Activated CD4-positive, alpha-beta memory T cell treated with anti-CD3 and anti-CD28 coated beads, Interleukin-2, amount 10 ng/mL, durations not matched to agents 7 days and 5 days (primary cell): ENCODE measurements at places on chromosomes 12 and 14. TPM values are rescaled to one million over a fixed set of nuclear protein-coding genes. Genes with fewer than 3 reads are reported as not detected.
A peak's percentile ranks its signal among the peaks of the same experiment; 100 is the strongest.

DNA sequence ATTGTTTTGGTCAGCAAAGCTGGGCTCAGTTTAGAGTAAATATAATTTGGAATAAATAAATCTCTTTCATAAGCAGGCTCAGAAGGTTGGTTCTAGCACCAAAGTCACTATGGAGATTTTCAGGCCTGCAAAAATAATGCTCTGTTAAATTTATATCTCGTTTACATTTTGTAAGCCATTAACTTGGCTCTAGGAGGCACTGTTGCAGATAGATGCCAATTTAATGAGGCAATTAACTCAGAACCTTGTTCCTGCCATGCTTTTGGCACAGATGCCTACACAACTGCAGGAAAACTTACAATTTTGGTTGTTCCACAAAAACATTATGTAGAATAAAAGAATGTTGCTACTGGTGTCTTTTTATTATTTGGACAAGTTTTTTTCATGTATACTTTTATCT lies 428.1 kb downstream of the FLRT2 start:
- H3K27me3 ChIP-seq = no peaks in the 10 kb centered on the region
- no peaks in the 10 kb centered on the region for H3K36me3 ChIP-seq
- no peaks in the 10 kb centered on the region for H3K4me1 ChIP-seq
- H3K4me3 ChIP-seq = no peak overlapping the region
- H3K27ac ChIP-seq = no peak overlapping the region

The NPAS3 gene
- total RNA-seq = not detected

GRCh38 chr12:92612611-92613010 lies 90.2 kb upstream of the PLEKHG7 start:
- H3K4me3 ChIP-seq = no peak overlapping the region
- peaks cover 9% of the 10 kb centered on the region for H3K4me1 ChIP-seq
- DNase-seq = no peak
- no peaks in the 10 kb centered on the region for H3K27me3 ChIP-seq

DNA sequence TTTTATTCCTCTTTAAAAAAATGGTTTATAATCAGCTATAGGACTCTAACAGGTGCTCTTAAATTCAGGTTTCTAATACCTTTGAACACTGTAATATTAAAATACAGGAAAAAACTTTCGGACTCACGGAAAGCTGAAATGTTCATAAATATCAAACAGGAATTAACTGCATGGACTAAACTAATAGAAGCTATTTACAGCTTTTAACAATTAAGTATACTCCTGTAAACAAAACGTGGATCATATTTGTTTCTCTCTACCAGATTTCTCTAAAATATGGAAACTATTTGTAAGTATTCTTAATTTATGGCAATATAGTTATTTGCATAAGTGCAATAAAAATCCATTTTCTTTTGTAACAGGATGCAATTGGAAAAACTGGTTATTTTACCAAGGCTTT lies 108.9 kb upstream of the RESF1 start:
- H3K27ac ChIP-seq = no peak overlapping the region
- no peaks in the 10 kb centered on the region for H3K27me3 ChIP-seq
- no peak for DNase-seq

The CCDC198 gene
- total RNA-seq = not detected

The LHX5 gene
- not detected for total RNA-seq

The GUCY2C gene
- not detected for total RNA-seq

The ASIC1 gene
- 0.91 TPM for total RNA-seq

The ACSS3 gene
- total RNA-seq = not detected

GRCh38 chr12:124819080-124819479 lies 44.6 kb downstream of the SCARB1 start:
- no peaks in the 10 kb centered on the region for H3K36me3 ChIP-seq
- H3K4me1 ChIP-seq = no peaks in the 10 kb centered on the region
- H3K27me3 ChIP-seq = no peaks in the 10 kb centered on the region
- DNase-seq = no peak

DNA sequence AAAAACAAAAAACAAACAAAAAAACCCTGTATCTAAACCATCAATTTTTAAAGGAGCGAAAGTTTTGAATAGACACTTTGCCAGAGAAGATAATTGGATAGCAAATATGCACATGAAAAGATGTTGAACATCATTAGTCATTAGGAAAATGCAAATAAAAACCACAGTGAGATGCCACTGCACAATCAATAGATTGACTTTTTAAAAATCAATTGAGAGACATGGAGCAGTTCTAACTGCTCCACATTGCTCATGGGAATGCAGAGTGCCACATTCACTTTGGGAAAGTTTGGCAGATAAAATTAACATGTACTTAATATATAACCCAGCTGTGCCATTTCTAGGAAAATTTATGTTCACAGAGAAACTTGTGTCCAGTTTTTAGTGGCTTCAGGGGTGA lies 12.7 kb downstream of the EIF2S1 start:
- H3K4me3 ChIP-seq = no peak overlapping the region
- no peak overlapping the region for H3K27ac ChIP-seq
- H3K27me3 ChIP-seq = no peaks in the 10 kb centered on the region
- no peak for DNase-seq
- peaks cover 29% of the 10 kb centered on the region for H3K4me1 ChIP-seq
- peaks cover 59% of the 10 kb centered on the region for H3K36me3 ChIP-seq

The GARIN6 gene
- total RNA-seq = not detected

DNA sequence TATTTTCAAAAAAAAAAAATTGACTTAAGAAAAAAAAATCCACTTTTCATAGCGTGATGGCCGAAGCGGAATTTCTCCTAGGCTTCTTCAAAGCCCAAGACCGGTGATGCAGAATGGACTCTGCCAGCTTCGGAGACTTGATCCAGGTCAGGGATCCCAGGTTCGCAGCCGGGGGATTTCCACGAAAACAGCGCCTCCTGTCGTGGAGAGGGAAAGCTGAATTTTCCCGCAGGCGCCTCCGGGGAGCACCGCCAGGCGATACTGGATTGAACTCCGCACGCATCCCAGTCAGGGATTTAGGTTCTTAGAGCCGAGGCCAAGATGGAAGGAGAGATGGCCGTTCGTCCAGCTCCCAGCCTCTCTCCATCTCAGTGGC lies 2.1 kb downstream of the TTC6 start:
- H3K4me1 ChIP-seq = peaks cover 16% of the 10 kb centered on the region
- H3K27me3 ChIP-seq = peaks cover 77% of the 10 kb centered on the region
- H3K36me3 ChIP-seq = peaks cover 12% of the 10 kb centered on the region
- no peak for DNase-seq
- H3K27ac ChIP-seq = no peak overlapping the region
- no peak overlapping the region for H3K4me3 ChIP-seq

The ZC2HC1C gene
- 2.4 TPM for total RNA-seq

The CNTN1 gene
- not detected for total RNA-seq

- no peaks in the 10 kb centered on the region for H3K36me3 ChIP-seq
- peaks cover 22% of the 10 kb centered on the region for H3K27me3 ChIP-seq
- H3K4me1 ChIP-seq = peaks cover 18% of the 10 kb centered on the region
- no peak overlapping the region for H3K27ac ChIP-seq
- H3K4me3 ChIP-seq = peak overlapping the region; percentile 56
- DNase-seq = peak; percentile 38
Measured at GRCh38 chr14:105168979-105169507, 467 bp upstream of the JAG2 start.

The STAC3 gene
- 4.5 TPM for total RNA-seq

The GOLGA5 gene
- 24.0 TPM for total RNA-seq

DNA sequence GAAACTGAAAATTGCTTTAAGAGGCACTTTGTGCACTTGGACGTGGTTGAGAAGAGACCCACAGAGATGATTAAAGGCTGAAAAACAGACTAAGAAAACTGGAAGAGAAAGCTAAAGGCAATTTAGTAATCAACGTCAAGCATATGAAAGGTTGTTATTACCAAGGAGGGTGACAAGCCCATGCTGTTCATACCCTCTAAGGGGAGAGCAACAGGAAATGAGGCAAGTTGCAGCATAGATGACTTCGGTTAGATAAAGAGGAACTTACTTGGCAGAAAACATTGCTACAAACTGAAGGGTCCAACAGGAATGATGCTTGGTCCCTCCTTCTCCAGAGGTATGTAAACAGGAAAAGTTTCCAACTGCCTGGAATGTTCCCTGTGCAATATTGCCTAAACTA lies 107.8 kb downstream of the DUSP6 start:
- peak overlapping the region; percentile 55 for H3K4me3 ChIP-seq
- H3K27ac ChIP-seq = peak overlapping the region; percentile 96
- DNase-seq = peak; percentile 48

DNA sequence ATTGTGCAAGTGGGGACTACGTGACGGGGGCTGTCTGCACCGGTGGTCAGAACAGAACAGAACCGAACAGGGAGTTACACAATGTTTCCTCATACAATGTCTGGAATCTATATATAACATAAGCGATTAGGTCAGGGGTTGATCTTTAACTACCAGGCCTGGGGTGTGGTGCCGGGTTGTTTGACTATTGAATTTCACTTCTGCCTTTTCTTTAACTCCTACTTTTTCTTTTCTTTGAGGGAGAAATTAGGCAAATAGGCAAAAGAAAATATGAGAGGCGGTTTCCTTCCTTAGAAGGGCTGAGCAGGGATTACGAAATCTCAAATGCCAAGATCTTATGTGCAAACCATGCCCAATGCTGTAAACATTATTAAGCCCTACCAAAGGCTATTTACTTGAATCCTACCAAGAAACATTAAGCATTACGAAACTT lies 140.3 kb downstream of the SLC38A6 start:
- H3K27me3 ChIP-seq = no peaks in the 10 kb centered on the region
- H3K4me3 ChIP-seq = no peak overlapping the region
- peaks cover 7% of the 10 kb centered on the region for H3K36me3 ChIP-seq
- DNase-seq = no peak
- H3K4me1 ChIP-seq = peaks cover 26% of the 10 kb centered on the region
- no peak overlapping the region for H3K27ac ChIP-seq

GRCh38 chr12:127260531-127260930 lies 1006.4 kb upstream of the TMEM132C start:
- H3K27me3 ChIP-seq = no peaks in the 10 kb centered on the region
- no peaks in the 10 kb centered on the region for H3K36me3 ChIP-seq
- DNase-seq = no peak
- H3K4me3 ChIP-seq = no peak overlapping the region
- H3K4me1 ChIP-seq = no peaks in the 10 kb centered on the region

The ZNF891 gene
- total RNA-seq = 1.6 TPM

GRCh38 chr14:49310298-49310697 lies 275.9 kb downstream of the RPS29 start:
- H3K27ac ChIP-seq = no peak overlapping the region
- no peak overlapping the region for H3K4me3 ChIP-seq
- DNase-seq = no peak
- H3K36me3 ChIP-seq = no peaks in the 10 kb centered on the region

The TRIM9 gene
- total RNA-seq = 0.23 TPM

The TMPRSS12 gene
- total RNA-seq = not detected

DNA sequence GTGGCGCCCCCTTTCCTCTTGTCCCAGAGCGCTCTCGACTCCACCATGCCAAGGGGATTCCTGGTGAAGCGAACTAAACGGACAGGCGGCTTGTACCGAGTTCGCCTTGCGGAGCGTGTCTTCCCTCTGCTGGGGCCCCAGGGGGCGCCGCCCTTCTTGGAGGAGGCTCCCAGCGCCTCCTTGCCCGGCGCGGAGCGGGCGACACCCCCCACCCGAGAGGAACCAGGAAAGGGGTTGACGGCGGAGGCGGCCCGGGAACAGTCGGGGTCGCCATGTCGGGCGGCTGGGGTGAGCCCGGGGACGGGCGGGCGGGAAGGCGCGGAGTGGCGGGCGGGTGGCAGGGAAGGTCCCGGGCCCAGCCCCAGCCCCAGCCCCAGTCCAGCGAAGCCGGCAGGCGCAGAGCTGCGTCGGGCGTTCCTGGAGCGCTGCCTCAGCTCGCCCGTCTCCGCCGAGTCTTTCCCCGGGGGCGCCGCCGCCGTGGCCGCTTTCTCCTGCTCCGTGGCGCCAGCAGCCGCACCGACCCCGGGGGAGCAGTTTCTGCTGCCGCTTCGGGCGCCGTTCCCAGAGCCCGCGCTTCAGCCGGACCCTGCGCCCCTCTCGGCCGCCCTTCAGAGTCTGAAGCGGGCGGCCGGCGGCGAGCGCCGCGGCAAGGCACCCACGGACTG lies 376 bp downstream of the INSM2 start:
- no peak for DNase-seq
- no peaks in the 10 kb centered on the region for H3K36me3 ChIP-seq
- peaks cover 14% of the 10 kb centered on the region for H3K4me1 ChIP-seq
- peak overlapping the region; percentile 46 for H3K4me3 ChIP-seq
- H3K27ac ChIP-seq = no peak overlapping the region

DNA sequence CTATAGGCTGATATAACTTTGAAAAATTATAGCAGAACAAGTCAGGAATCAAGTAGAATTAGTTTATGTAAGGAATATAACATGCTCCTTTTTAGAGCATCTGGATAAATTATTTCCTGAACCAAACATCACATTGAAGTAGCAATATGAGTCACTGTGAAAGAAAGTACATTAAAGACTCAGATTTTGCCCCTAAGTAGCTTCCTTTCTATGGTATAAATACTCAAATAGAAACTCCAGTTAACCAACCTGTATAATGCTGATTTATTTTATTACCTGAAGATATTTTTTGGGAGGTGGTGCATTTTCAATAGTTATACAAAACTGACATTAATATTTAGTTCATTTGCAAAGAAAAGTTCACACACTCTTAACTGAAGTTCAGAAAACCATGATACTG lies 312.1 kb downstream of the ITPR2 start:
- peaks cover 16% of the 10 kb centered on the region for H3K4me1 ChIP-seq
- DNase-seq = no peak
- H3K27me3 ChIP-seq = no peaks in the 10 kb centered on the region

The TESPA1 gene
- total RNA-seq = 112 TPM
